NCI-H1417 treated with DMSO at 0.1 percent for 48 hours (cell line): ENCODE measurements at places on chromosomes 5 and 9.

DNA sequence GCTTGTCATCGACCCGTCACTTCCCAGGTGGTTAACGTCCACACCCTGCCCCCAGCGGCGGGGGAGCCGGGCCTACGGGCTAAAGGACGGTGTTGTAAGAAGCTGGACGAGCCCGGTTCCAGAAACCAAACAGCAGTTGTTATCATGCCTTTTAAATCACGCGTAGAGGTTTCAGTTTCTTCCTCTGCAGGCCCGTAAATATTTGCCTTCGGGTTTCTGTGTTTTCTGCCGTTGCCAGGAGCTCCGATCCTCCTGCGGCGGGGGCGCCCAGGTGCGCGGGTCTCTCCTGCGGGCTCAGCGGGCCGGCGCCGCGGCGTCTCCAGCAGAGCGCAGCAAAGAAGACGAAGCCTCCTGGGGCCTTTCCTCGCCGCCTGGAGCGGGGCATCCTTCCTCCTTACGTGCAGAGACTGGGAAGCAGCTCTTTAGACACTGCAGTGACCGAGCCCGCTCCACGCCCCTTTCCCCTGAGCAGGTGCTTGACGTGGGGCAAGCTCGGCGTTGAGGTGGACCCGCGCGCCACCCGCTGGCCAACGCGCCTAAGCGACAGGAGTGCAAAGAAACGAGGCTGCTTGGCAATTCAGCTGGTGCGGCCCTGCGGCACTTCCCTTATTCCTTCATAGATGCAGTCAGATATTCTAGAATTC lies 21.8 kb upstream of the TTC1 start:
- DNase-seq: peak; percentile 40

GRCh38 chr5:113806250-113806649 lies 292.8 kb downstream of the YTHDC2 start:
- DNase-seq: no peak

GRCh38 chr5:109407913-109408312 lies 1.9 kb downstream of the PJA2 start:
- DNase-seq: no peak

DNA sequence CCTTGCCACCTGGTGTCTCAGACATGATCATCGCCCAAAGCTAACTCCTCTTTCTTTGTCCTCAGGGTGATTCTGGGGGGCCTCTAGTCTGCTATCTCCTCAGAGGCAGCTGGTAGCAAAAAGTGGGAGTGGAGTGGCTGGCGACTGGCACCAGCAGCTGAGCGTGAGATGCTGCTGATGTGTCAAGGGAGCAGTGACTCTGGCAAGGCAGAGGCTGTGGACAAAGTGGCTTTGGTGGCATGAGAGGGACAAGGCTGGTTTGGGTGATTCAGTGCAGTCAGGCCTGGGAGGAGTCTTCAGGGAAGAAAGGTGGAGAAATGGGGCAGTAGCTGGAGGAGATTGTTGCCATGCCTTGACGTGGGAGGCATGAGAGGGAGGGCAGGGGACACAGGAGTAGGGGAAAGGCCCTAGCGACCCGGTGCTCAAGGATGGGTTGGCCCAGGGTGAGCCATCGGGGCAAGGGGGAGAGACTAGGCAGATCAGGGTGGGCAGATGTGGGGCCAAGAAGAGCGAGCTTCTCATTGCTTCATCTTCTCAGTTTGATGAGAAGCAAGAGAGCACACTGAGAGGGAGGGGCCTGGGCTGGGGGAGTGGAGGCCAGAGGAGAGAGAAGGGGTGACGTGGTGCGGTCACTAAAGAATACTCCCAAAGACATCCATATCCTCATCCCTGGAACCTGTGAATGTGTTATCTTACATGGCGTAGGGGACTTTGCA lies 64.2 kb upstream of the SPTLC1 start:
- DNase-seq: no peak

DNA sequence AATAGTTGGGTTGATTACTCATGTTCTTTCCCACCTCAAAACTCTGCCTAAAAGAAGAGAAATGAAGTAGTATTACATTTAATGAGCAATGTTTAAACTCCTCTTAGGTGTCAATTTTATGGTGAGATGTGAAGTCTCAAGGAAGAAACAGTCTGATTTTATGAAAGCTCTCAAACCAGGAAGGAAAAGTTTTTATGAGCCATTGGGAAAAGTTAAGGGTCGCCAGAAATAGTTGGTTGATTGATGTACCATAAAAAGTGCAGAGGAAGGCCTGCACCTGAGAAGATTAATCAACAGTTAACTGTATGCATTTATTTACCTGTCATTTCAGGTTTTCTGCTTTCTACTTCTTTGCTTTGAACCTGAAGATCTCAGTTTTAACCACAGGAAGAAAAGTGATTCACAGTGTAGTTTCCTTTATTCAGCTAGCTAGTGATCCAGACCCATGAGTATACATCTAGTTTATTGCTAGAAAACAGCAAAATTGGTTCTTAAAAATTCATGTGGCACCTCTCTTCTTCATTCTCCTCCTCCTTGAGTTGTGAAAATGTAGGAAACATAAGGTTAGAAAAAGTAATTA lies 133.1 kb downstream of the CSNK1G3 start:
- no peak for DNase-seq

- no peak for DNase-seq
These were observed 438.5 kb upstream of the RGMB start for GRCh38 chr5:98334946-98335345.

DNA sequence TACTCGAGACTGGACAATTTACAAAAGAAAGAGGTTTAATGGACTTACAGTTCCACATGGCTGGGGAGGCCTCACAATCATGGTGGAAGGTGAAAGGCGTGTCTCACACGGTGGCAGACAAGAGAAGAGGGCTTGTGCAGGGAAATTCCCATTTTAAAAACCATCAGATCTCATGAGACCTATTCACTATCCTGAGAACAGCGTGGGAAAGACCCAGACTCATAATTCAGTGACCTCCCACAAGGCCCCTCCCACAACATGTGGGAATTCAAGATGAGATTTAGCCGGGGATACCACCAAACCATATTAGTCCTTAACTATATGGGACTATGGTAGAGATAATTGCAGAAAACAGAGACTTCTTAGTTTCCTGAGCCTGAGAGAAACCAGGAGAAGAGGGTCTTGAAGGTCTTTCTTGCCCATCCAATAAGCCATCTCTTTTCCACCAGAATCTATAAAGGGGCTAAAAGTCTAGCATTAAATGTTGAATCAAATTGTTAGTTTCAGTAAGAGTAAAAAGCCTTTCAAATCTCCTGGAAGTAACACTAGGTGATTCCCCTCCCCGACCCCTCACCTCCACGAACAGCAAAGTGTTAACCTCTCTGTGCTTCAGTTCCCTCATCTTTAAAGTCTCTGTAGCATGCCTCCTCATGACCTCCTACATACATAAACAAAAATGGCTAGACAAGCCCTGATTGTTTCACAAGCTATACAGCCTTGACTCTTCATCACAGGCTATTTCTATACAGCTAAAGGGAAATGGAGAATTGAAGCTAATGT lies 259.1 kb downstream of the TMEM167A start:
- DNase-seq: no peak

- no peak for DNase-seq
These were observed 1235.6 kb downstream of the EFNA5 start for GRCh38 chr5:106435185-106435584.

GRCh38 chr5:31937703-31938102 lies 236.4 kb downstream of the GOLPH3 start:
- DNase-seq: no peak

- DNase-seq: no peak
These were observed 1.6 kb upstream of the SPOCK1 start for GRCh38 chr5:137500615-137501225.

GRCh38 chr5:164741376-164741775 lies 1236.0 kb downstream of the MAT2B start:
- no peak for DNase-seq

DNA sequence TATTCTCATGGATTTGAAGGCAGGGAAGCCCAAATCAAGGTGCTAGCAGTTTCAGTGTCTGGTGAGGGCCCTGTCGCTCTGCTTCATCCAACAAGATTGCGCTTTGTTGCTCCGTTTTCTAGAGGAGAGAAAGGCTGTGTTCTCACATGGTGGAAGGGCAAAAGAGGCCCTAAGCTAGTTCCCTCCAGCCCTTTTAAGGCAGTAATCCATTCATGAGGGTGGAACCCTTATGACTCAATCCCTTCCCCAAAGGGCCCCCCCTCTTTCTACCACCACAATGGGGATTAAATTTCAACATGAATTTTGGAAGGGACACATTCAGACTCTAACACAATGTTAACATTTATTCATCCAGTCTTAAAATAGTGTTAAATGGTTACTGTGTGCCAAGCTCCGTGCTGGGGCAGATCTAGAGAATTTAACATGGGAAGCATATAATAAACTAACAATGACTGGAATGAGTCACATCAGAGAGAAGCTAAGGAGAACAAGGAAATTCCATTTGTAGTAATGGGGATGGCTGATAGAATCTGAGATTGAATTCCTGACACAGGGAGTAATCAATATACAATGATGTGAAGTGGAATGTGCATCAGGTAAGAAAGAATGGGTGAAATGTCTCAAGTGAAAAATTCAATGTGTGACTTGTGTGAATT lies 382.8 kb upstream of the ZNF608 start:
- no peak for DNase-seq

DNA sequence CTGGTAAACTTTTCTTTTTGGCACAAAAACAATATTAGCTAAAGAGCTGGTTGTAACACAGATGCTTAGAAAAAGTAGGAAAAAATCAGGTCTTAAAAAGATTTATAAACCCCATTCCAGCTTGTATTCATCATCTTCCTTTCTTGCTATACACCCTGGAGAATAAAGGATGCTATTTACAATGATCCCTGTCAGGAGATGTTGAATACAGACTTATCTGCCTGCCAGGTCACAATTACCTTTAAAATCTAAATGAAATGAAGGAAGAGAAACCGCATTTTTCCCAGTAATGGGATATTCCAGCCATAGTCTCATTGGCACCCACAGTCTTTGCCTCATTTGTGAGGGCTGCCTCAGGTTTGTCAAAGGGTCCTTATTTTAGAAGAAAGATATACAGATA lies 394.1 kb upstream of the WWC1 start:
- DNase-seq: no peak

GRCh38 chr5:120086081-120086480 lies 378.0 kb upstream of the PRR16 start:
- DNase-seq: no peak

DNA sequence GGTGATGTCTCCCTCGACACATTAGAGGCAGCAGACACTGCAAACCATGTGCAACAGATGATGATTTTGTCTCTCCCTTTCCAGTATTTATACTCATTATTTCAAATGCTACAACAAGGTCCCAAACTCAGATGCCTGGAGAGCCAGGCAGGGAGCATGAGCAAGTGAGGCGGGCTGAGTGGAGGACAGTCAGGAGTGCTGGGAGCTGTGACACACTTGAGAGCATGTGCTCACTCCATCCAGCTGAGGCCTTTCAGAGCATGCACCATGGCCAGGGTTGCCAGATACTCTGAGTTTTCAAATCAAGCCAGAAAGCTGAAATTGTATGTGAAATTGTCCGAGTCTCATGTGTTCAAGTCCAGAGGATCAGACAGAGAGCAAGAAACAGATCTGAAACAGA lies 55.8 kb upstream of the SLC2A8 start:
- no peak for DNase-seq

GRCh38 chr9:1969898-1970297 lies 45.2 kb upstream of the SMARCA2 start:
- DNase-seq: no peak

- DNase-seq: no peak
These were observed 16.3 kb downstream of the DAPK1 start for GRCh38 chr9:87513880-87514535.

DNA sequence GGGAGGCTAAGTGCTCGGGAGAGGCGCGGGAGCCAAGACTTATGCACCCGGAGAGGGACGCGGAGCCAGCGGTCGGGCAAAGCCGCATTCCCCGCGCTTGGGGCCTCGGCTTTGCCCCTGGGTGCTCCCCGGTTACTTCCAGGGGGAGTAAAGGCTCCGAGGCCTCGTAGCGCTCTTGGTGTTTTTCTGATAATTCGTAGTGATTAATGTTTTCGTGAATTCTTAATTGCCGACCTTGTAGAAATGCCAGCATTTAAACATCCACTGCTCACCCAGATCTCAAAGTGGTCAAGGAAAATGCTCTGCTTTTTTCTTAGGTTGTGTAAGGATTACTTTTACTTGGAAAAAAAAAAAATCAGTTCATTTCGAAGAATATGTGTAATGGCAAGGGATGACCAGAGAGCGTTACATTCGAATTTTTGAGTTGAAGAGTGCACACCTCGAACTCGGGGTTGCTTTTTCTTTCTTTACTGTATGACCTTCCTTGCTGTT lies 654 bp upstream of the TUT7 start:
- DNase-seq: no peak

GRCh38 chr9:98635374-98635773 lies 73.4 kb downstream of the GABBR2 start:
- no peak for DNase-seq

- no peak for DNase-seq
These were observed 63.1 kb downstream of the RNF130 start for GRCh38 chr5:180008433-180008832.

DNA sequence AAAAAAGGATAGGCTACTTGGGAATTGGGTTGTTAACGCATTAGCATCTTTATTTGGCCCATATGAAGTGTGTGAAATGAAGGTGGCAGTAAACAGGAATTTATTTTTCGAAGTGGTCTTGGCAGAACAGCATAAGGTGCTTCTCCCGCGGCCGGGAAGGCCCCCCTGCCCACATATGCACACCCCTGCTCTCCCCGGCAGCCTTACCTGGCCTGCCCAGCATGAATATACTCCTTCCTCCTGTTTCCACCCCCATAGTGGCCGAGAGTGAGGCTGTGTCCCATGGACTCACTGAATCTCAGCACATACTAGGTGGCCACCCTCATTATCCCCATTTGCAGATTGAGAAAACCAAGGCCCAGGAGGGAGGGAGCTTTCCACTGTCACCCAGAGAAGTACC lies 54.0 kb upstream of the OLFM1 start:
- no peak for DNase-seq

GRCh38 chr9:113932906-113933584 lies 56.9 kb downstream of the ZNF618 start:
- no peak for DNase-seq

GRCh38 chr5:157561110-157561509 lies 14.5 kb downstream of the ADAM19 start:
- no peak for DNase-seq

GRCh38 chr9:95090023-95090791 lies 227.3 kb downstream of the FANCC start:
- DNase-seq: no peak

DNA sequence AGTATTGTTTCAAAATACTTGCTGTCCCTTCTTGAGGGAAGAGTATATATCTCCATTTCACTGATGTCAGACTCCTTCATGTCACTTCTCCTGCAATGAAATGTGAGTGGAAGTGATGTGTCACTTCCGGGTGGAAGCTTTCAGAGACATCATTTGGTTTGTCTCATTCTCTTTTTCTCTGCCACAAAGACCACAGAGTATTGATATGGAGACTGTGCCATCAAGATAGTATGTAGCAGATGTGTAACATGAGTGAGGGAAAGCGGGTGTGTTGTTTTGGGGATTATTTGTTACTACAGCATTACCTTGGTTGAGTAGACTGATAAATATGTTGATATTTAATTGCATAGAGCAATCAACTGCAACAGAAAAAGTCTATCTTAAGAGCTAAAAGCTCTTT lies 169.8 kb downstream of the FBXL7 start:
- no peak for DNase-seq

GRCh38 chr5:142439207-142439860 lies 114.5 kb upstream of the SPRY4 start:
- no peak for DNase-seq
